ENCODE measurements at places on chromosomes 7 and 10. TPM values are rescaled to one million over a fixed set of nuclear protein-coding genes. Genes with fewer than 3 reads are reported as not detected.
A peak's percentile ranks its signal among the peaks of the same experiment; 100 is the strongest.

GRCh38 chr10:100717166-100717565, 28.2 kb upstream of the PAX2 start:
- DNase-seq, result no peak

The CDK13 gene
- polyA plus RNA-seq, result 37.7 TPM

GRCh38 chr10:30192846-30193608, 133.6 kb upstream of the JCAD start:
- no peak for DNase-seq

DNA sequence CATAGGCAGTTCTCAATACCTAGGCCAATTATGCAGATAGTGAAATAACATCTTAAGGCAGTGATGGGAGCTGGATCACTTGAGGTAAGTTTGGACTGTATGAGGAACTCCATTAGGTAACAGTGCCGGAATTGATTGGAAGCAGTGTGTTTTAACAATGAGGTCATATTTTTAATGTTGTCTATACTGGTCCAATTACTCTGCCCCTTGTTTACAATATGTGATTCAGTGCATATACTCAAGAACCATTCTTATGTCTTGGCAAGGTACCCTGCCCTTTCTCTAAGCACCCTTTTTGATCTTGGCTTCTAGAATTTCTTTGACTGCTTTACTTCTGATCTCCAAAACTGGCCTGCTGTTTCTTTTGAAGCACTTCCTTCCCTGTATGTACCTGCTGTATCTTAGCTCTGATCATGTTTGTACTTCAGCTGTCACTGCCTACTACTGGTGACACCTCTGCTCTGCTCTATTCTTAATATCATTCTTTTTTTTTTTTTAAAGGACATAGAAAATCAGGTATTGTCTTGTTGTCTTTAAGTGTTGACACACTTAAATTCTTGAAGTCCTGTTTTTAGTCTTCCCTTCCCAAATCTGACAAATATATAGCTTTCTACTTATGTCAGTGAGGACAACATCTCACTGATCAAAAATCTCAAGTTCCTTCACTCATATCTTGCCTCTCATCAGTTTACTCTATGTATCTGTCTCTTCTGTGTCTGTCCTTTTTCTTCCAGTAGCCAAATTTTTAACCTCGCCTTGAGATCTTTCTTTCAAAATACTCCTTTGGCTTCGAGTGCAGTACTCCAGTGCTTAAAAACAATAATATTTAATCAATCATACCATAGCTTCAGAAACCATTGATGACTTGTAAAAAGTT, 46.4 kb upstream of the RPA3 start:
- no peak for DNase-seq

The AEBP1 gene
- polyA plus RNA-seq, result 65.4 TPM

The PLXNA4 gene
- polyA plus RNA-seq, result 4.9 TPM

The ELAPOR2 gene
- 4.1 TPM for polyA plus RNA-seq

GRCh38 chr10:69800109-69800508, 1.6 kb upstream of the COL13A1 start:
- peak; percentile 11 for DNase-seq

DNA sequence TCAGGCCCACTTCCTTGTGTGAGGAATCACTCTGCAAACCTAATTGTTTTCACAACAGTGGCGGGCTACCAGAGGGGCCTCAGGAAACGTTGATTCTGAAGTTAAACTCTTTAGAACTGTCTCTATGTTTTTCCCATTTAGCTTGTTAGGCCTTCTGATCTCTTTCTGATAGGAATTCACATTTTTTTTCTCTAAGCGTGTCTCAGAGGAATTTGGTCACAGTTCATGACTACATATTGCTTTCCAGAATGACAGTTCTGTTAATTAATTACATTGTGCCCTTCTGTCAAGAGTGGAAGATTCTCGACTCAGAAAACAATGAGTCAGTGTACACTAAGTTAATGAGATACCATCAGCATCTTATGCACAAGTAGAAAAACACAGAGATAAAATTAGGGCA, 469.2 kb upstream of the C7orf33 start:
- no peak for DNase-seq

DNA sequence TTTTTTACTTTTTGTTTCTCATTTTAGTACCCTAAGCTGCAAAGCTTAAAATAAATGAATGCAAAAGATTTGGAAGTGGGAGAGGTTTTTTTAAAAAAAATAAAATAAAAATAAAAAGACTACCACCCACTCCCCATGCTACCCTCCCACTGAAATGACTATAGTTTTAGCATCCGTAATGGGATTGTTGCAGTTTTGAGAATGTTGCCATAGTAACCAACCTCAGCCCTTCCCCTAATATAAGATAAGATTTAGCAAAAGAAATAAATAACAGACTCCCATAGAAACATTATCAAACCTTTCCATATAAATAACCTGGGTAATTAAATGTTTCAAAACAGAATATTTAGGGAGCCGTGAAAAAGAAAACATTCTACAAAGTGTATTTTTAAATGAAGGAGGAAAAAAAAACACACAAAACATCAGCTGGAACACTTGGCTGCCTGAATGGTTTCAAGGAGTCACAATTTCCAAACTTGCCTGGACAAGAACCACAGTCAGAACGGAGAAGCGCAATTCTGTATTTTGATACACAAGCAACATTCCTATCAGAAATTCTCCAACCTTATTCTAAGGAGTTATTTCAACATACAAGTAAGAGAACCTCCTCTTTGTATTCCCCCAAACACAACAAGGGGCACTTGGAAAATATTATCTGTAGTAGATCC, 57.4 kb downstream of the DGKI start:
- DNase-seq, result no peak
